Lung (tissue), 17 donors: ENCODE measurements at places on chromosomes 16 and 17. TPM values are rescaled to one million over a fixed set of nuclear protein-coding genes. Genes with fewer than 3 reads are reported as not detected.

Gene CD300A
- total RNA-seq: 12.9 TPM

- H3K4me3 ChIP-seq: no peak overlapping the region
- peaks cover 40% of the 10 kb centered on the region for H3K36me3 ChIP-seq
- H3K4me1 ChIP-seq: no peaks in the 10 kb centered on the region
- H3K27me3 ChIP-seq: no peaks in the 10 kb centered on the region
These were observed 11.3 kb downstream of the UBE2I start for GRCh38 chr16:1320658-1321240.

DNA sequence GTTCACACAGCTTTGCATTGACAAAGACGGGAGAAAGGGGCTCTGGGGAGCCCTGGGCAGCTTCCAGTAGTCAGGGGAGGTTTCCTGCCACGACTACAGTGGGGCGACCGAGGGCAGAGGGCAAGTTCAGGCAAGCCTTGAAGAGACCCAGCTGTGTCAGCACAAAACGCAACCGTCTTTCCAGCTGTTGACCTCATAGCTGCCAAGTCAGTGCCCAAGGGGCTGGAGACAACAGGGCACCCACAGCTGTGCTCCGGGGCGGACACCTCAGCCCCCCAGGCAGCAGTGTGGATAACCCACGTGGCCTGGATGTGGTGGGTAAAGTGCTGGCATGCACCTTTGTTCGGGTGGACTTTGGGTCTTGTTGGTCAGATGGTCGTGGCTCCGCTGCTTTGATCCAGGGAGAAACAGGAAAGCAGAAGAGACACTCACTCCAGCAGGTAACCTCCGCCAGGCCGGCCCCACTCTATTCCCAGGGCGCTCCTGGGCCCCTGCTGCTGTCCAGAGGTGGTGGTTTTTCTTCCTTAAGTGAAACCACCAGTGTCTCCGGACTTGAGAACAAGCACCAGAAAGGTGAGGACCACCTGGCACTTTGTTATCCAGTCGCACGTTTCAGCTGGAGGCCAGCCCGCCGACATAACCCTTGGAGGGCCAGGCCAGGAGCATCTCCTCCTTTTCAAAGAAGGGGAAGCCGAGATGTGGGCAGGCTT lies 17.6 kb upstream of the CBX2 start:
- no peaks in the 10 kb centered on the region for H3K36me3 ChIP-seq
- DNase-seq: no peak
- H3K4me1 ChIP-seq: no peaks in the 10 kb centered on the region
- no peak overlapping the region for H3K27ac ChIP-seq

DNA sequence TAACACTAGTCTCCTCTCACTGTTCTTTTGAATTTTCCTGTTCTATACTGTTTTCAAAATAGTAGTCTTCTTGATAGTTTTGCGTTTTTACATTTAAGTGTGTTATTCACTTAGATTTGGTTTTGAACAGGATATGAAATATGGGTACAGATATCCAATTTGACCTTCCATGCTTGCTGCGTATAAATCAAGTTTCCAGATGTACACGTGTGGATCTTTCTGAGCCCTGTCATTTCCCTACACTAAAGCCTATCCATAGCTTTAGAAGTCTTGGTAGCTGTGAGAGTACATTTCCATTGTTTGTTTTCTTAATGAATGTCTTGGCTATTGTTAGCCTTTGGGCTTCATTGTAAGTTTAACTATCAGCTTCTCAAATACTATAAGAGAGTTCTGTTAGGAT lies 20.4 kb downstream of the CYLD start:
- H3K27me3 ChIP-seq: no peaks in the 10 kb centered on the region
- peaks cover 7% of the 10 kb centered on the region for H3K36me3 ChIP-seq
- H3K27ac ChIP-seq: no peak overlapping the region
- peaks cover 2% of the 10 kb centered on the region for H3K4me1 ChIP-seq
